ENCODE measurements at places on chromosomes 6 and 20.

- DNase-seq, result no peak
Observed at GRCh38 chr20:61233590-61233989, 18.5 kb upstream of the CDH4 start.

DNA sequence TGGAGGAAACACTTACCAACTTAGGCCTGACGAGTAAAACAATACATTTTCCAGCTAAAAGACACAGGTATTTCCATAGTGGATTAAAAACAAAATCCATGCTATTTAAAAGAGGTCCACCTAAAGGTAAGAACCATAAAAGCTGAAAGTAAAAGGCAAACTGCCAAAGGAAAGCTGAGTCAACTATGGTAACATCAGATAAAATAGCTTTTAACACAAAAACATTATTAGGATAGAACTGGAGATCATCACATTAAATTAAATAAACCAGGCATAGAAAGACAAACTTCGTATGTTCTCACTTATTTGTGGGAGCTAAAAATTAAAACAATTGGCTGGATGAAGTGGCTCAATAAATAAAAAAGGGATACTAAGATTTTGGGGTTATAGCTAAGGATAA, 166.8 kb upstream of the SLC22A16 start:
- DNase-seq, result no peak

GRCh38 chr6:141451511-141452353, 681.0 kb upstream of the GJE1 start:
- DNase-seq, result no peak

GRCh38 chr6:111558690-111559187, 46.9 kb downstream of the TRAF3IP2 start:
- DNase-seq, result no peak

GRCh38 chr20:62214067-62214466, 6.0 kb downstream of the HRH3 start:
- no peak for DNase-seq

GRCh38 chr6:63672582-63673129, 37.1 kb downstream of the PHF3 start:
- DNase-seq, result no peak

DNA sequence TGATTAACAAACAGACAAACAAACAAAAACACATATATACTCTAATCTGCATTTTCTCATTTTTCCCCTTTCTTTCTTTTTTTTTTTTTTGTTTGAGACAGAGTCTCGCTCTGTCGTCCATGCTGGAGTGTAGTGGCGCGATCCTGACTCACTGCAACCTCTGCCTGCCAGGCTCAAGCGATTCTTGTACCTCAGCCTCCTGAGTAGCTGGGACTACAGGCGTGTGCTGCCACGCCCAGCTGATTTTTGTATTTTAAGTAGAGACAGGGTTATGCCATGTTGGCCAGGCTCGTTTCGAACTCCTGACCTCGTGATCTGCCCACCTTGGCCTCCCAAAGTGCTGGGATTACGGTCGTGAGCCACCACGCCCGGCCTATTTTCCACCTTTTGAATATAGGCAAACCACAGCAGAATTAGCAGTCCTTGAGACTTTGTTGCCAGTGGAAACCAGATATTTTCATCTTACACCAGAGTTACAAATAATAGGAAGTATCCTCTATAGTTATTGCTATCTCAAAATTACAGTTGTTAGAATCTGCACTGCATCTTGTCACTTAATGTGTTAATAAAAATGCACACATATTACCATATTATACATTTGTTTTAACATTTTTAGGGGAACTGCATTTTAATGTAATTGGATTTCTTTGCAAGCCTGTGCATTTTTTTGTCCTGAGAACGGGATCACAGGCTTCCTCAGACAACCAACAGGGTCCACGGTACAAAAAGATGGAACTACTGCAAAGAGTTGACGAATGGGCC, 208.2 kb upstream of the ZNF217 start:
- DNase-seq, result no peak

DNA sequence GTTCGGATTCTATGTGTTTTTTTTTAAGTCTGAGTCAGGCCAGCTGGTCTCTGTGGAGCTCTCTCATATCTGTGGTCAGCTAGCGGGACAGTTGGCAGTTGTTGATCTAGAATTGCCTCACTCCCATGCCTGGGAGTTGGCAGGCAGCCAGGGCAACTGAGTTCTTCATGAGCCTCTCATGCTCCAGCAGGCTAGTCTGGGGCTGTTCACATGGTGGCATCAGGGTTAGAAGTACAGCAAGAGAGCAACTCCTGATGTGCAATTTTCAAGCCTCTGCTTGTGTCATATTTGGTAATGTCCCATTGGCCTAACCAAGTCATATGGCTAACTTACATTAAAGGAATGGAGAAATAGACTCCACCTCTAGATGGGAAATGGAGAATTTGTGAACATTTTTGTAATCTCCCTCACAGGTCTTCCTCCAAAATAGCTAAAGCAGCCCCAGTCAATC, 6.7 kb upstream of the IFT52 start:
- DNase-seq, result no peak

GRCh38 chr20:37542281-37542680, 14.6 kb upstream of the BLCAP start:
- DNase-seq, result no peak

GRCh38 chr6:129996387-129996786, 22.0 kb upstream of the L3MBTL3 start:
- no peak for DNase-seq

DNA sequence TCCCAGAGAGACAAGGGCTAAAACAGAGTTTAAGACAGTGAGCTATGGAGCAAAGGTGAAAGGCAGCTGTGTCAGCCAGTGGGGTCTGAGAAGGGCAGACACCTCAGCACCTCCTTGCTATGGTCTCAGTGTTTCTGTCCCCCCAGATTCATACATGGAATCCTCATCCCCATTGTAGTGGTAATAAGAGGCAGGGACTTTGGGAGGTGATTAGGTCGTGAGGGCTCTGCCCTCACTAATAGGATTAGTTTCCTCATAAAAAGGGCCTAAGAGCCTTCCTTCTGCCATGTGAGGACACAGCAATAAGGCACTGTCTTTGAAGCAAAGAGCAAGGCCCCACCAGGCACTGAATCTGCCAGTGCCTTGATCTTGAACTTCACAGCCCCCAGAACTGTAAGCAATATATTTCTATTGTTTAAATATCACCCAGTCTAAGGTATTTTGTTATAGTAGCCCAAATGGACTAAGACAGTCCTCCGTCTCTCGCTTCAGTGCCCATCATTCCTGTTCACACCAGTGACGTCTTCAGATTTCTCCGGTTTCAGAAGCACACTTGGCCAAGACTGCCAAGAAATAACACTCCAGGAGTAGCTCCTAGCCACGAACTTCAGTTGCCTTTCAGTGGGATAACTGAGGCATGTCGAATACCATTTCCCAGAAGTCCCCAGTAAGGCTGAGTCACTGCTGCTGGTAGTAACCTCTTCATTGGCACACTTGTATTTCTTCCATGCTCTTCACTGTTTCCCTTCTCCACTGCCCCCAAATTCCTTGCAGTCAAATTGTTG, 32.8 kb downstream of the SLC13A3 start:
- no peak for DNase-seq

GRCh38 chr20:10667560-10668167, 6.1 kb downstream of the JAG1 start:
- no peak for DNase-seq

DNA sequence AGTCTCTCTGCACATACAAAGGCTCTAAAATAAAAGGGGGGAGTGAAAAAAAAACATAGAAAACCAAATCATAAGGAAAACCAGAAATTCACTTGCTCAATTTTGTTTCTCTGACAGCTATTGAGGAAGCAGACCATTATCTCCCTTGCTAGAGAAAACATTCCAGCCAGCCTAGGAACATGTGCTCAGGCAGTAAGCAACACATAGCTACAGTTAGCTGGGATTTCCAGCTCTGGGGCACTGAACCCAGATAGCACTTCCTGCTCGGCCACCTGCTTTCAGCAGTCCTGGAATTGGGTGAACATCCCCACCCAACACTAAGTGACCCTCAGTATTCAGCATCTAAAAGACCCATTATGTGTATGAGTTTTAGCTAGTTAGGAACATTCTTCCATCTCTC, 61.3 kb downstream of the TNFRSF21 start:
- no peak for DNase-seq

- peak; percentile 48 for DNase-seq
Observed at GRCh38 chr20:8131598-8132483, at the start of gene PLCB1. PLCB1 (plus strand) TSS chr20:8132266; CDS start chr20:8132652, 386 bp downstream.

DNA sequence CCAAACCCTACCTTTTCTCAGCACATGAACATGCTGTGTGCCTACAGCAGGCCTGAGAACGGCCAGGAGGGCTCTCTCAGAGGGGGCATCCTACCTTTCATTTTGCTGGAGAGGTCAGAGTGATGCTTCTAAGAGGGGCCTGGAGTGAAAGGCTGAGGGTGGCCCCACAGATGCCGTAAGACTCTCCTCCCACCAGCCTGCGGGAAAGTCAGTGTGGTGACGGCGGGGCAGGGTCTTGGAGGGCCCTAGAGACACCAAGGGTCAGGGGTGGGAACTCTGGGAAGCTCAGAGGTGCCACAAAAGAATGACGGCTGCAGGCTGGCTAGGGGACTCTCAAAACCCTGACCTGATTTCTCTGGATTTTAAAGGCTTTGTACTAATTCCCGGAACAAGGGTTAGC, 107.6 kb downstream of the SLC23A2 start:
- no peak for DNase-seq

- no peak for DNase-seq
Observed at GRCh38 chr6:38510205-38510604, 129.5 kb downstream of the BTBD9 start.

- DNase-seq, result no peak
Observed at GRCh38 chr20:40587038-40587437, 102.0 kb downstream of the MAFB start.

DNA sequence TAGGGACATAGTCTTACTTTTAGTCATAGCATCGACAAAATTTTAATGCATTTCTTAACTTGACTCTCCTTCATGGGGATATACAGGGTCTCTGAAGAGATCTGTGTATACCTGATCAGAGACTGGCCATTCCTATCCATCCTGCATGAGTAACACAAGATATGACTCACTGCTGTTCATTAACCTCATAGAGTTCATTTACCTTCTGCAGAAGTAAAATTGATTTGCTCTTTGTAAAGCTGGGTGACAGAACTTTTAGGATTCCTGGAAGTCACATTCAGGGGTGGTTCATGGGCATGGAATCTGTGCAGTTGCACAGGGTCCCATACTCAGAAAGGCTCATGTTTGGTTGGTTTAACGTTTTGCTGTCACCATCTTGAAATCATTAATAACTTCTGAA, 53.2 kb downstream of the PDE7B start:
- no peak for DNase-seq

- DNase-seq, result no peak
Observed at GRCh38 chr6:51820555-51820954, 266.9 kb downstream of the PKHD1 start.

DNA sequence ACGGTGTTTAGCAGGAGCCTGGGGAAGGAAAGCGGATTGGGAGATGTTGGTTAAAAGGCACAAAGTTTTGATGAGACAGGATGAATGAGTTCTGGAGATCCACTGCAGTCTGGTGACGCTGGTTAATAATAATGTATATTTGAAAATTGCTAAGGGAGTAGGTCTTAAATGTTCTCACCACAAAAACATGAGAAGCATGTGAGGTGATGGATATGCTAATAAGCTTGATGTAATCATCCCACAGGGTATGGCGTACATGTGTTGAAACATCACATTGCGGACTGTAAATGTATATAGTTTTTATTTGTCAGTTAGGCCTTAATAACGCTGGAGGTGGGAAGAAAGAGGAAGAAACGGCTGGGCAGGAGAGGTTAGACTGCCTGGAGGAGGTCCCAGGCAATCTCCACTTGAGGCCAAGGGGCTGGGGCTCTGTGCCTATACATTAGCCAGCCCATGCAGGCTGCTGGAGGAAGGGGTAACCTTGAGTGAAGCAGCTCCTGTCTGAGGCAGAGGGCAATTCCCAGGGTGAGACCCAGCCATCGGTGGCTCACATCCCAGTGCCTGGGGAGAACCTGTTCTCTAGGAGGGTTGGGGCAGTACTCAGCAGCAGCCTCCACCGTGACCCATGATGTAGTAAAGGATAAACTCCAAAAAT, 188.2 kb upstream of the QKI start:
- no peak for DNase-seq

DNA sequence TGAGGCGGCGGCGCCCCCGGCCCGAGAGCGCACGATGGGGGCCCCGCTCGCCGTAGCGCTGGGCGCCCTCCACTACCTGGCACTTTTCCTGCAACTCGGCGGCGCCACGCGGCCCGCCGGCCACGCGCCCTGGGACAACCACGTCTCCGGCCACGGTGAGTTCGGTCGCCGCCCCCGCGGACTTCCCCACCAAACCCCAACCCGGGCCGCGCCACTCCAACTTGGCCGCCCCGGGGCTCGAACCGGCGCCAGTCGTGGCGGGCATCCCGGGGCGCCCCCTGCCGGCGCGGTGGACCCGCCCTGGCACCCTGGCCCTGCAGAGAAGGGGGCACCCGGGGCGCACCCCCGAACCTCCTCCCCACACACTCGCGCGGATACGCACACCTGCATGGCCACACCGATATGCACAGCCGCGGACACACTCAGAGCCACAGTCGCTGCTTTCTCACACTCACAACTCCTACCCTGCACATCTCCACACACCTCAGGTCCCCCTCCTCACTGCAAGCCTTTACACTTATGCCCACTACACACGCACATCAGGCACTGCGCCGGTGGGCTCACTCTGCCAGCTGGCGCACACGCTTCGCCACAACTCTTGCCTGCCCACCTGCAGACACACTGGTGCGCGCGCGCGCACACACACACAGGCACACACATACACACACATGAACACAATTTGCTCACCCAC, 535 bp downstream of the VSTM2L start:
- DNase-seq, result no peak

DNA sequence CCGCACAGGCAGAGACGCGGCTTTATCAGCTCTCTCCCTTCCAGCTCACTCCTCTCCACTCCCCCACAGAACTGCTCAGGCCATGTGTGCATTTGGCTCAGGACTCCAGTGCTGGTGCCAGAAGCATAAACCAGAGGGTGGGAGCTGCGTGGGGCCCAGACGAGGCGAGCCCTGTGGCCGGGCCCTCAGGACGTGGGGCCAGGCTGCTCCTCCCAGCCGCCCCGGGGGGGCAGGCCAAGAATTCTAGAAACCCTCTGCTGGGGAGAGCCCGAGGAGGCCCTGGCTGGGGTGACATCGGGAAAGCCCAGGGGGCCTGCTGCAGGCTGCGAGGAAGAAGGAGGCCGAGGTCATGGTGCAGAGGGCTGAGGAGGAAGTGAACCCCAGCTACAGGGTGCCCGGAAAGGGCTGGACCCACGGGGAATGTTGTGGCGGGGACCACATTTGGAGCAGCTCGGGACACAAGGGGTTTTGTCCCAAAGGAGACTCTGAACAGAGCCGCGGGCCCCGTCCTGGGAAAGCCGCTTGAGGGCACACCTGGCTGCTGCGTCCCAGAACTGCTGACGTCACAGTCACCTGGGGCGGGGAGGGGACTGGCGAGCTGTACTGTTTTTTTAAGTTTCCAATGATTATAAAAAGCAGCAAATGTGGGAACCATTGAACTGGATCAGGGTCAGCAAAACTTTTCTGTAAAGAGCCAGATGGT, 107.1 kb downstream of the BANF2 start:
- DNase-seq, result no peak

- no peak for DNase-seq
Observed at GRCh38 chr6:2127484-2127911, 117.9 kb downstream of the GMDS start.

- no peak for DNase-seq
Observed at GRCh38 chr6:133843098-133843497, 45.8 kb upstream of the TCF21 start.

All from NCI-H2081 treated with DMSO at 0.1 percent for 48 hours (cell line).